Astrocyte (in vitro differentiated cells and primary cell): ENCODE measurements at places on chromosomes 2 and 18. TPM values are rescaled to one million over a fixed set of nuclear protein-coding genes. Genes with fewer than 3 reads are reported as not detected.

DNA sequence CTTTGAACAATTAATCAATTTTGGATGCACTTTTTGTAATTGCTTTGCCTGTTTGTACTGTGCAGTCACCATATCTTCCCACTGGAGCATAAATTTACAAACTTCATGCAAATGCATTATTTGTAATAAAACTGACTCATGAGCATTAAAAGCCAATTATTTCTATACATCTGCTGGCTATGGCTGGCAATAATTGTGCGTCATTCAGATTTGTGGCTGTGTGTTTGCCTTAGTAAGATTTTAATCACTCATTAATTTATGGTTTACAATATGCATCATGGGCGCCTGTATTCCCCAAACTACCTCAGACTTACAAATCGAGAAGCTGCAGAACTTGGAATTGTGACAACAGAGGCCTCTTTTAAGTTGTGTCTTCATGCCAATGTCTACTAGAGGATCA lies 132.4 kb upstream of the TRIB2 start:
- H3K27me3 ChIP-seq, result no peaks in the 10 kb centered on the region
- no peak overlapping the region for H3K4me3 ChIP-seq
- no peaks in the 10 kb centered on the region for H3K36me3 ChIP-seq
- peaks cover 8% of the 10 kb centered on the region for H3K4me1 ChIP-seq

DNA sequence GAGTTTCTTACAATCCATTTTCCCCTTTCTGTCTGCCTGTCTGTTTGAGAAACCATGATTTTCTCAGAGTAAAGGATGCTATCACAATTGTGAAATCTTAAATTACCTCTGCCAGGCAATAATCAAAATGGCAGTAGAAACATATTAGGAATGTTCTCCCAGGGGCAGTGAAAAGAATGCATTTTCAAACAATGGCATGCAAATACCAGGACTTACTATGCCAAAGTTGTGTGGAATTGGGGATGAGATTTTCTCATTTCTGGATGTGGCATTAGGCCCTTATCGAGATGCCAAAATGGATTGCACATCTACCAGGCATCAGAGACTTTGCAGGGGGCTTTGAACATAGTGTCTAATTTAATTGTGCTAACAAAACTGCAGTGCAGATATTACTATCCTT lies 821.4 kb downstream of the RNF144A start:
- H3K27me3 ChIP-seq, result no peaks in the 10 kb centered on the region
- H3K4me1 ChIP-seq, result peaks cover 3% of the 10 kb centered on the region
- no peaks in the 10 kb centered on the region for H3K36me3 ChIP-seq
- DNase-seq, result no peak
- no peak overlapping the region for H3K4me3 ChIP-seq

DNA sequence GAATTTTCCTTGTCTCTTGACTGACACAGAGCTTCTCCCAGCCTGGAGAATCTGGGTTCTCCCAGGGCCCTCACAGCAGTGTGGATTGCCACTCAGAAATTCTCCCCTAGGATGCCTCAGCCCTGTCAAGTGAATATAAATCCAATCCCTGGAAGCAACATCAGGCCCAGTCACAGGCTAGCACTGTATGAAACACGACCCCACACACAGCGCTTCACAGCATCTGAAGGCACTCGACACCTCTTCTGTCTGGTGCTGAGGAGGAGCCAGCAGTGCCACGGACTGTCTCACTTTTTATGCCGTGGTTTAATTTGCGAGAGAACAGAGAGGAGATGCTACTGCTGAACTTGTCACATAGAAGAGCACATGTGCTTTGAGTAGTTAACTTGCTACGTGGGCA lies 164.5 kb downstream of the NAPG start:
- H3K27me3 ChIP-seq, result no peaks in the 10 kb centered on the region
- H3K4me3 ChIP-seq, result no peak overlapping the region
- no peak overlapping the region for H3K27ac ChIP-seq
- DNase-seq, result no peak
- no peaks in the 10 kb centered on the region for H3K36me3 ChIP-seq
- H3K4me1 ChIP-seq, result no peaks in the 10 kb centered on the region

GRCh38 chr2:207463433-207463832 lies 66.3 kb upstream of the CREB1 start:
- no peaks in the 10 kb centered on the region for H3K36me3 ChIP-seq
- H3K27ac ChIP-seq, result no peak overlapping the region
- peaks cover 9% of the 10 kb centered on the region for H3K4me1 ChIP-seq
- no peaks in the 10 kb centered on the region for H3K27me3 ChIP-seq

GRCh38 chr2:43075811-43076585 lies 150.4 kb downstream of the ZFP36L2 start:
- peak; percentile 90 for DNase-seq
- no peak overlapping the region for H3K4me3 ChIP-seq
- peak overlapping the region; percentile 94 for H3K27ac ChIP-seq
- peaks cover 33% of the 10 kb centered on the region for H3K4me1 ChIP-seq

- no peaks in the 10 kb centered on the region for H3K4me1 ChIP-seq
- DNase-seq, result peak; percentile 5
- H3K36me3 ChIP-seq, result no peaks in the 10 kb centered on the region
- no peaks in the 10 kb centered on the region for H3K27me3 ChIP-seq
- H3K27ac ChIP-seq, result no peak overlapping the region
- H3K4me3 ChIP-seq, result no peak overlapping the region
Measured at GRCh38 chr18:53698907-53699306, 525.6 kb downstream of the MBD2 start.

GRCh38 chr2:168666339-168666738 lies 136.1 kb upstream of the NOSTRIN start:
- H3K36me3 ChIP-seq, result no peaks in the 10 kb centered on the region
- no peaks in the 10 kb centered on the region for H3K4me1 ChIP-seq

DNA sequence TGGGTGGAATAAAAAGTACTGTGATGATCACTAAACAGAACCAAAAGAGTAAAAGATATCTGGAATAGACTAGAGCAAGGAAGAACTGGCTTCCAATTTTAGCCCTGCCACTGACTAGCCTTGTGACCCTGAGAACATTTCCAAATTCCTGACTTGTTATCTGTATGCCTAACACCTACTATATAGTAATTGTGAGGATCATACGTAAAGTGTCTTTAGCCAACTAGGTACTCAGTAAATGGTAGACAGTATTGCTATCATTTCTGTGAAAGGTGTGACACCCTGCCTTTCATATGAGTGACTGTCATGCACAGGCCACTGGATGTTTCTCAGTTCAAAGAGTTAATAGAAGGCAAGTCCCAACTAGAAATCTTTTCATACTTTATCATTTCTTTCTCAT lies 29.8 kb downstream of the CYTIP start:
- no peak overlapping the region for H3K4me3 ChIP-seq
- H3K4me1 ChIP-seq, result no peaks in the 10 kb centered on the region
- no peak overlapping the region for H3K27ac ChIP-seq
- H3K36me3 ChIP-seq, result no peaks in the 10 kb centered on the region
- H3K27me3 ChIP-seq, result no peaks in the 10 kb centered on the region

- no peak overlapping the region for H3K27ac ChIP-seq
- H3K4me3 ChIP-seq, result no peak overlapping the region
- no peaks in the 10 kb centered on the region for H3K36me3 ChIP-seq
- H3K27me3 ChIP-seq, result no peaks in the 10 kb centered on the region
Measured at GRCh38 chr2:40304340-40304739, 147.6 kb downstream of the SLC8A1 start.

DNA sequence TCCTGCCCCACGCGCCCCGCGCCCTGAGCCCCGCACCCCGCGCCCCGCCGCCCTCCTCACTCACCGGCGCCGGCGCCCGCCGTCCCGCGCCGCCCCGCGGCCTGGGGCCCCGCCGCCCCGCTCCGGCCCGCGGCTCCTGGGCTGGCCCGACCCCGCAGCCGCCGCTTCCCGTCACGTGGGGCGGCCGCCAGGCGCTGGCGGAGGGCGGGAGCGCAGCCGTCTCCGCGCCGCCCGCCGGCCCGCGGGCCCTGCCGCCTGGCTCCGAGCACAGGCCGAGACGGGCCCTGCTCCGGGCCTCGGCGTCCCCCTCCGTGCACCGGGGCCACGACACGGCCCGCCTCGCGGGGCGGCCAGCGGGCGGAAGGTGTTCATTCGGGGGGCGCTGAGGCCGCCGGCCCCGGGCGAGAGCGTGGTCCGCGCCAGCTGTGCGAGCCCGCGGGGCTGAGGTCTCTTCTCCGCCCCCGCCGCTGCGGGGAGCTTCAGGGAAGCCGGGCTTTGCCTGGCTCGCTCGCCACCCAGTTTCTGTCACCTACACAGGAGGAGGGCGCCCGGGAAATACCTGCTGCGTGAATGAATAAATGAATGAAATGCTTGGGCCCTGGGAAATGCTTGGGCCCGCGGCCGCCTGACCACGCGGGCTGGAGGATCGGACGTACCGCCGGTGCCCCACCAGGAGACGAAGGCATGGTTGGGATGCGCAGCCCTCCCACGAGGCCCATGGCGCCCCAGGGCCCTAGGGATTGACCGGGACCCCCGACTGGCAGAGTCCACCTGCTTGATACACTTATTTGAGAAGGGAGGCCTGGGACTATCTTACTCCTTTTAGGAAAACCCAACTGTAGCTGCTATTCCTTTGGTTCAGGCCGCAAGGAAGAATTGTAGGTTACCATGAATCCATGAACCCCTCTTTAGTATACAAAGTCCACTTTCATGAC lies at the start of gene TGFBRAP1:
TSS of gene TGFBRAP1 (minus strand) at position 175 of the 935 bp plus-strand sequence. CDS start 21,434 bp downstream, outside the sequence.
- H3K27ac ChIP-seq, result peak within 1 kb of the TSS; percentile 68
- H3K4me3 ChIP-seq, result peak within 1 kb of the TSS; percentile 70
- no peak for DNase-seq
- peaks cover 22% of the 10 kb centered on the region for H3K4me1 ChIP-seq

DNA sequence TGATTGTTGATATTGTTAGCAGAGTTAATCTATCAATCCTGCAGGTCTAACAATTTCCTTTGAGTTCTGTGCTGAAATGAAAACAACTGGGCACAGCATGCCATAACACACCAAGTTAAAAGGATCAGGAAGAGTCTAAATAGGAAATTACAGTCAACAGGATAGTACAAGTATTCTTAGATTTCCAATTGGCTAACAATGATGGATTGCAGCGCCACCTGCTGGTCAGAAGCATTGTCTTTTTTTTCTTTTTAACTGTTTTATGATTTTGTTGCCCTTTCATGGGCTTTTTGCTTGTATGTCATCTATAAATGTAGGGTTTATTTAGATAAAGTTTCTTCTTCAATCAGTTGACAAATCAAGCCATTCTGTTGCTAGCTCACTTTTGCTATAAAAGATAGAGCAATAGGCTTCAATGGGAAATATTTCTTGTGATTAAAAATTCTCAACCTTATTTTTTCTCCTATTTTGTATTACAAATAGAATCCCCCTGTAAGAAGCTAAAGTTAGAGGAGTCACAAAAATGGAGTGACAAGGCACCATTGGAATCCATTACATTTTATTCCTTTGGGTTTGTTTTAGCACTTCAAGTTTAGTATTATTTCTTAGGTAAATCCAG lies 40.8 kb upstream of the RPRM start:
- H3K4me1 ChIP-seq, result no peaks in the 10 kb centered on the region
- no peak overlapping the region for H3K27ac ChIP-seq
- no peaks in the 10 kb centered on the region for H3K36me3 ChIP-seq

DNA sequence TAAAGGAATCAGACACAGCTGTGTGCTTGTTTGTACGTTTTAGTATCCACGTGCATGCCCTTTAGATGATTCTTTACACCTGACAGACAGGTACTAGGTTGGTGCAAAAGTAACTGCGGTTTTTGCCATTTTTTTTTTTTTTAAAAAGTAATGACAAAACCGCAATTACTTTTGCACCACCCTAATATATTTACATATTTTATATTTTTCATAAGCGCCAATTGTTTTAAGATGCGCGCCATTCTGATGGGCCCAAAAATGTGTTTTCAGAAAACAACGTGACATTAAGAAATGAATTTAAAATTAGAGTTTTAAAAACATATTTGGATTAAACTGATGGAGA lies 972 bp upstream of the COBLL1 start:
- H3K27me3 ChIP-seq, result no peaks in the 10 kb centered on the region
- no peak for DNase-seq
- H3K4me3 ChIP-seq, result peak overlapping the region; percentile 78

DNA sequence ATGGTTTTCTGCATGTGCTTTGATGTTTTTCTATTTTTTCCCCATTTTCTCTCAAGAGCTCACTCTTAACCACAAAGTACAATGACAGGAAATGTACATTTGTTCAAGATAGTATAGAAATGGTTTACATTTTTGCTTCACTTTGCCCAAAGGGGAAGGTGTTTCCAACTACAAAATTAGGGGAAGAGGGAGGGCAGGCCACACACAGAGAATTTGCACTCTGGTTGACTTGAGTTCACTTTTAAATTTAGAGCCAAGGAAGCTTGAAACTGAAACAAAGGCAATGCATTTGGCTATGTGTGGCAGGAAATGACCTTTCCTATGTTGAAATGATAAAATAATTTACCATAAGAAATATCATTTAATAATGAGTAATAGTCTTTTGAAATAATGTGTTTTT lies 19.1 kb upstream of the VIT start:
- no peak overlapping the region for H3K27ac ChIP-seq
- DNase-seq, result no peak
- H3K4me3 ChIP-seq, result no peak overlapping the region
- H3K36me3 ChIP-seq, result no peaks in the 10 kb centered on the region

DNA sequence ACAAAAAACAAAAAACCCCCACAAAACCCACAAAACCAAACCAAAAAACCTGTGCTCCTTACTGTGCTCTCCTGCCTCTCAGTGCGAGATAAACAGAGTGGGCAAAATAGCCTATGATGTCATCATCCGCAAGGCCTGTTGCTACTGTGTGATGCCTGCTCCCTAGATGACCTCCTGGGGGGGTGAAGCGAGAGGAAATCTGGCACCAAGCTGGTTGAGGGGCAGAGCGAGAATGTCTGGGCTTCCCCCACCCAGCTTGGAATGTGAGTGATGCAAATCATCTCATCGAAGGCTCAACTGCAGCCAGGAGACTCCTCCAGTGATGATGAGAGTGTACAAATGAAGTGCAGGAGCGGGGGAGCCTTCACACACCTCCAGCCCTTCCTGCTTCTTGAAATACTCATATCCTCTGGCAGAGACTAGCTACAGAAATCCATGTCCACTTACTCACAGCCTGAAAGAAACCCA lies 57.7 kb upstream of the MAP4K3 start:
- H3K27me3 ChIP-seq, result no peaks in the 10 kb centered on the region
- DNase-seq, result peak; percentile 99
- no peaks in the 10 kb centered on the region for H3K36me3 ChIP-seq
- H3K4me3 ChIP-seq, result no peak overlapping the region
- H3K4me1 ChIP-seq, result peaks cover 30% of the 10 kb centered on the region

DNA sequence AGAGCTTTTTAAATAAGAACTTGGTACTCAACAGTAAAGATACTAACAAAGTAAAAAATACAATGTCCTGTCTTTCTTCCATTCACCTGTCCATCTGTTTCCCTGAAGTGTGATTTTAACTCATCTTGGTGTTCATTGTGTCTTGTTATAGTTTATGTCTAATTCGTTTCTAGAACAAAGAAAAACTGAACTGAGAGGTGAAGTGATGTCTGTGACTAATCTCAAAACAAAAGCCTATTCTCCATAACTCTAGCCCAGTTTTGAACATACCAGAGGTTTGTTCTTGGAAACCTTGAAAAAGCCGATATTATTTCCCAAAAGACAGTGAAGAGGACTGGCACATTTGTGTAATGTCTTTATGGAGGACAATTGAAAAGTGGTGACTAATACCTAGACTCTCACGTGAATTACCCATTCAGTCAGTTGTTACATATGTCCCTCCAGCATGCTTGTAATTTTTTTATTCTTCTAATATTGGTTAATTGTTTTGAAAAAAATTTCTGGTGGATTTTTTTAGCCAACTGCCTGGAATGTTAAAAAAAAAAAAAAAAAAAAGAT lies 725.8 kb downstream of the SATB2 start:
- H3K4me1 ChIP-seq, result no peaks in the 10 kb centered on the region
- H3K36me3 ChIP-seq, result no peaks in the 10 kb centered on the region
- no peaks in the 10 kb centered on the region for H3K27me3 ChIP-seq

- no peaks in the 10 kb centered on the region for H3K27me3 ChIP-seq
- H3K27ac ChIP-seq, result no peak overlapping the region
- DNase-seq, result no peak
Measured at GRCh38 chr18:73774811-73775509, 372.7 kb downstream of the FBXO15 start.

Gene DSG3
- 0.29 and 0.64 TPM in 2 replicates for total RNA-seq

Gene ZNF513
- 13.5 and 13.7 TPM in 2 replicates for total RNA-seq

Gene HRH4
- 0.17 and 0.25 TPM in 2 replicates for total RNA-seq

Gene TRABD2A
- 2.6 and 3.2 TPM in 2 replicates for total RNA-seq

Gene TCF23
- total RNA-seq, result not detected in 2 replicates
